Progenitor cell of endocrine pancreas (in vitro differentiated cells): ENCODE measurements at places on chromosomes 4 and X. TPM values are rescaled to one million over a fixed set of nuclear protein-coding genes. Genes with fewer than 3 reads are reported as not detected.

The GAGE12F gene
- total RNA-seq, result not detected in 2 replicates

The FGFBP2 gene
- not detected in 2 replicates for total RNA-seq

The NPY2R gene
- not detected in 2 replicates for total RNA-seq

The SLC7A11 gene
- total RNA-seq, result 8.2 and 12.3 TPM in 2 replicates

The SOX3 gene
- 21.7 and 24.3 TPM in 2 replicates for total RNA-seq

The CPZ gene
- 0.19 and 0.29 TPM in 2 replicates for total RNA-seq

The DNAAF6 gene
- total RNA-seq, result not detected in 2 replicates

The GLRB gene
- total RNA-seq, result 9.3 and 11.9 TPM in 2 replicates

The SLC49A3 gene
- 12.9 and 13.1 TPM in 2 replicates for total RNA-seq

The MAGEA10 gene
- total RNA-seq, result not detected in 2 replicates

The RASGEF1B gene
- total RNA-seq, result 10.2 and 12.0 TPM in 2 replicates

The SLAIN2 gene
- 54.5 and 55.2 TPM in 2 replicates for total RNA-seq

The SMIM31 gene
- not detected in 2 replicates for total RNA-seq

The S100G gene
- total RNA-seq, result not detected in 2 replicates

The DUSP9 gene
- 35.7 and 36.5 TPM in 2 replicates for total RNA-seq

The ZNF711 gene
- total RNA-seq, result 36.0 and 36.2 TPM in 2 replicates

The EDA gene
- total RNA-seq, result 3.0 and 4.8 TPM in 2 replicates

The LDB2 gene
- total RNA-seq, result 0.82 TPM in 1 of 2 replicates, not detected in the other

The APBB2 gene
- total RNA-seq, result 61.4 and 61.7 TPM in 2 replicates

The YIPF7 gene
- total RNA-seq, result 0.36 and 0.46 TPM in 2 replicates

The TMEM271 gene
- not detected in 2 replicates for total RNA-seq

The CT45A2 gene
- not detected in 2 replicates for total RNA-seq

The ASB9 gene
- 1.6 and 2.7 TPM in 2 replicates for total RNA-seq

The ERVMER34-1 gene
- 2.2 and 3.2 TPM in 2 replicates for total RNA-seq

The AR gene
- total RNA-seq, result 1.1 and 1.4 TPM in 2 replicates

The HPGDS gene
- not detected in 2 replicates for total RNA-seq

The ATOH1 gene
- 0.36 TPM in 1 of 2 replicates, not detected in the other for total RNA-seq

The TCEAL6 gene
- not detected in 2 replicates for total RNA-seq

The RHOXF2B gene
- total RNA-seq, result not detected in 2 replicates

The GRPR gene
- 1.7 and 1.8 TPM in 2 replicates for total RNA-seq

The TMEM192 gene
- total RNA-seq, result 8.7 and 10.5 TPM in 2 replicates

The ETDA gene
- not detected in 2 replicates for total RNA-seq

The ATP7A gene
- total RNA-seq, result 12.1 and 12.3 TPM in 2 replicates

The XK gene
- 1.1 and 1.2 TPM in 2 replicates for total RNA-seq

The PGM2 gene
- total RNA-seq, result 25.9 and 31.9 TPM in 2 replicates

The P2RY4 gene
- 0.38 TPM in 1 of 2 replicates, not detected in the other for total RNA-seq

The TMPRSS11D gene
- not detected in 2 replicates for total RNA-seq

The NPY5R gene
- 1.1 and 1.5 TPM in 2 replicates for total RNA-seq

The RPL9 gene
- 1,349 and 1,450 TPM in 2 replicates for total RNA-seq

The TCEAL8 gene
- total RNA-seq, result 65.1 and 71.0 TPM in 2 replicates

The SMIM10 gene
- total RNA-seq, result 2.2 TPM in 2 replicates

The MAGEA9B gene
- not detected in 2 replicates for total RNA-seq

The NXF2 gene
- total RNA-seq, result 2.6 TPM in 1 of 2 replicates, not detected in the other

The USP17L13 gene
- not detected in 2 replicates for total RNA-seq

The CHRNA9 gene
- 0.22 and 0.43 TPM in 2 replicates for total RNA-seq

The ATP8A1 gene
- 13.7 and 14.6 TPM in 2 replicates for total RNA-seq

The PPBP gene
- not detected in 2 replicates for total RNA-seq

The EMCN gene
- total RNA-seq, result not detected in 2 replicates
